Astrocyte of the spinal cord (primary cell): ENCODE measurements at places on chromosomes 5 and 9.
A peak's percentile ranks its signal among the peaks of the same experiment; 100 is the strongest.

GRCh38 chr5:168260353-168261226, 30.9 kb upstream of the WWC1 start:
- no peak for DNase-seq

DNA sequence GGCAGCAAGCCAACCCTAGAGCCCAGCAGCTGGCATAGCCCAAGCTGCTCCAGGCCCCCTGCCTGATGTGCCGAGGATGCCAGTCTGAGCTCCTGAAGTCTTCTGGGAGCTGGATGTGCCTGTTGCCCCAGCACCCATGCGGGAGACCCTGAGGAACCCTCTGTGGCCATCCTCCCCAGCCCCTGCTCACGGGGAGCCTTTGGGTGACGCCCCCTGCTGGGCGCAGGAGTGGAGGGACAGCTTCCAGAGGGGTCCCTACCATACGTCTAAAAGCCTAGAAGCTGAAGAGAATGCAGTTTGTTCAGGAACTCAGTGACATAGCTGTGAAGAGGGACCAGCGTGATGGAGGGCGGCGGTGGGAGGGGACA, 33.1 kb upstream of the MVB12B start:
- DNase-seq, result no peak

- no peak for DNase-seq
Observed at GRCh38 chr5:36614657-36615308, 8.4 kb downstream of the SLC1A3 start.

GRCh38 chr9:91059713-91060112, 258.1 kb downstream of the SYK start:
- peak; percentile 18 for DNase-seq

DNA sequence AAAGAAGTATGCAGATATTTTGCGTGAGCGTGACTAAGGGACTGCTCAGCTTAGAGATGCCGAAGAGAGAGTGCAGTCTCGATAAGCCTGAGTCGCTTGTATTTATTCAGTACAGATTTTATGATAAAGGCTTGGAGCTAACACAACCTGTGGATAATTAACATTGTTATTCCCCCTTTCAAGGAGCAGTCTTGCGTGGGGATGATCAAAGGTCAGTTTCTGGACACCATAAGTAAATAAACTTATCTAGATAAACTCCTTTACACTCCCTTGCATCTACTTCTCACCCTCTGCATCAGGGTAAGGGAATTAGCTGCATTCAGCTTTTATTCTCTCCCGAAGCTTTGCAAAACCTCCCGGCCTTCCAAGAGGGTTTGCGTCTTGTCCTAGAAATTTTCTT, 357.8 kb upstream of the ST8SIA4 start:
- no peak for DNase-seq

DNA sequence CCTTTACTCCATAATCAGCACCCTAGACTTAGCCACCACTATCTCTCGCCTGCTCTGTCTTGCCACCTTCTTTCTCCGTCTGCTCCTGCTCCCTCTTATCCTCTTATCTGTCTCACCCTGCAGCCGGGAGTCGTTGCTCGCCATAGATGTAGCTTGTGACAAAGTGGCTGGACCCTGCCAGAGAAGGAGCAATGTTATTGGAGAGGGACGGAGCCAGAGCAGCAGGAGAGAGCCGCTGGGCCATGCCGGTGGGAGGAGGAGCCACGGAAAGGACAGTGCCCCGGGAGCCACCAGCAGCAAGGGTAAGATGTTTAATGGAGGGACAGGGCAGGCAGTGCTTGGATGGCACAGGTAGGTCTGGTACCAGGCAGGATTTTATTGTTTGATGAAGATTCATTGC, 137.3 kb downstream of the SEC61B start:
- DNase-seq, result no peak
